ENCODE measurements at places on chromosomes 2 and 18.

GRCh38 chr2:38463752-38464151 lies 86.7 kb upstream of the ATL2 start:
- DNase-seq: no peak

DNA sequence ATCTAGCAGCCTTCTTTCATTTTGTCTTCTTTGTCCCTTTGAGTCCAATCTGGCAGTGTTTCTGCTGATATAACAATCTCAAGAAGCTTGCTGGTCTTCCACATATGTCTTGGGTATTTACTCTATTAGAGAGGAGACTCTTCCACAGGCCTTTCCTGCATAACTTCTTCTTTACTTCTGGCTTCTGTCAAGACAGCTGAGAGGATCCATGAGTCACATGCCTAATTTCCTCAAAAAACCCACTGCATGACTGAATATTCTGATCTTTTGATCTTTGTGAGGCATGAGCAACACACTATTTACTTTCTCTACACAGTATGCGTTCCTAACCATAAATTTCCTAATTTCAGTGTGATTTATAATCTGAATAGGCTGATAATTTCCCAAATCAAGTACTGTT lies 5.1 kb upstream of the DCC start:
- DNase-seq: no peak

DNA sequence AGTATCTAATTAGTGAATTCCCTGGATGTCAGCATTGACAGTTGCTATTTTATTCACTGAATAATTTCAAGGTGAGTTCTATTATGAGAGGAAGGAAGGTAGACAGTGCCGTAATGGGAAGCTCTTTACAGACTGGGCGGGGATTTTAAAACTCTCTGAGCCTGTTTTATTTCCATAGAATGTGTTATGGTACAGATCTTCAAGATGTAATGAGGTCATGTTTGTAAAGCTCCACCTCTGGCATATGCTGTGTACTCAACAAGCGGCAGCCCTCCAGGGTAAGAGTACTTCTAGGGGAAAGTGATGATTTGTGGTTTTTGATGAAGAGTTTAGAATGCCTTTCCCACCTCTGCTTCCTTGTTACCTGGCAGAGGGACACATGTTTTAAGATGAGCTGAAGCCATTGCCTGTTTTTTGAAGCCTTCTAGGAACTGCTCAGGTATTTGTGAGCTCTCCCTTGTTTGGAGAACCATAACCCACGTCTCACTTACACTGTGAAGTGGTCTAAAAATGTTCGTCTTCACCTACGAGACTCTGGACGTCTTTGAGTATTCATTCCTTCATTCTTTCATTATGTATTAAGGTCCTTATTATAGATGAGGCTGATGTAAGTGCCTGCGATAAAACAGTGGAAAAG lies 251.2 kb downstream of the PTGR3 start:
- no peak for DNase-seq

DNA sequence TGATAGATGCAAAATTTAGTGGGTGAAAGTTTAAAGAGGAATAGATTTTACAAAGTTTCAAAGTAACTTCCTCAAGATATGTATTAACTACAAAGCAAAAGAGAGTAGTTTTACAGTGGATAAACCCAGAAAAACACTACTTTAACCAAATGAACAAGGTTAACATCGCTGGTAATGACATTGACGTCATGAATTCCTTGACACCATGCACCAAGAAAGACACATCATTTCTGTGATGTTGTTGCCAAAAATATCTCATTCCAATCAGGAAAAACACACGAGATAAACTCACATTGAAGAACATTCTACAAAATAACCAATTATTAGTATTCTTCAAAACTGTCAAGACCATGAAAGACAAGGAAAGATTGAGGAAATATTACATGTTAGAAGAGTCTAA lies 605.6 kb upstream of the SETBP1 start:
- no peak for DNase-seq

GRCh38 chr18:68241881-68242280 lies 473.0 kb downstream of the TMX3 start:
- no peak for DNase-seq

- no peak for DNase-seq
These were observed 6.3 kb upstream of the SIX3 start for GRCh38 chr2:44934983-44935728.

DNA sequence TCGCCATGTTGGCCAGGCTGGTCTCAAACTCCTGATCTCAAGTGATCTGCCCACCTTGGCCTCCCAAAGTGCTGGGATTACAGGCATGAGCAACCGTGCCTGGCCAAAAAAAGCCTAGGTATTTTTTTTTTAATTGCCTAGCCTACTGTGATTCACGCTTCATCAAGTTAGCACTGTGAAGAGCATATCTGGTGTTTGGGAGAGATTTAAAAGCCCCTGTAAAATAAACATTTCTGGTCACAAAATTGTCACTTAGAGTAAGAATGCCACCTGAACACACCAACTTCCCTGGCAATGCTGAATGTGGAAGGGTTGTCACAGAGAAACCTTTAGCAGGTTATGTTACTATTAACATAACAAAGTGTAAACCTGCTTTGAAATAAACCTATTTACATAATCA lies 39.7 kb upstream of the CHAC2 start:
- DNase-seq: no peak

- DNase-seq: no peak
These were observed 126.0 kb upstream of the HDAC4 start for GRCh38 chr2:239526666-239527415.
